Fibroblast of skin of abdomen (primary cell): ENCODE measurements at places on chromosomes 5 and 9.
A peak's percentile ranks its signal among the peaks of the same experiment; 100 is the strongest.

- peak; percentile 84 for DNase-seq
Observed at GRCh38 chr9:18428661-18429060, 45.3 kb upstream of the ADAMTSL1 start.

DNA sequence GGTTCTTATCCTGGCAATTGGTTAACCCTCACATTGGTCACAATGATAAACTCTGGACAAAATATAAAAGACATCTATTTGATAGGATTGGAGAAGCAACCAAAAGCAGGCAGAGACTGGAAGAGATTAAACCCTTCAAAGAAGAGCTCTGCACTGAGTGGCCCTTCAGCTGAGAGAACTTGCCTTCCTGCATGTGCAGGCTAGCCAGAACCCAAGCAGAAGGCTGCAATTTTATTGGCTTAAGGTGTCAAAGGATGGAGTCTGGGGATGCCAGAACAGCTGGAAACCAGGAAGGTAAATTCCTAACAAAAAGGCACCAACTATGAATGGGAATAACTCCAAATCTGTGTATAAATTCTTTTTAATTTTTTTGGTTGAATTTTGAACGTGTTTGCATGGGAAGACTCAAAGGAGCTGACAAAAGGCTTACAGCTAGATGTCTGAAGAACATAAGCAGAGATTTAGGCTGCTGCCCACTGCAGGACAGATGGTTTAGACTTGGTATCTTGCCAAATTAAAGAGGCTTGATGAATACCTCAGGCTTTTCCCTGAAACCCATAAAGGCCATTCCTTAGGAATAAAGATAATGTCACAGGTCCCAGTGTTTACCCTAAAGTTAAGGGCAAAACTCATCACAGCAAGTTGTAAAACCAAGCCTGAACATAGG, 66.3 kb downstream of the NR2F1 start:
- no peak for DNase-seq

GRCh38 chr5:125411071-125411743, 664.8 kb upstream of the ZNF608 start:
- DNase-seq = peak; percentile 58

- no peak for DNase-seq
Observed at GRCh38 chr9:113930390-113930783, 54.3 kb downstream of the ZNF618 start.

GRCh38 chr5:62289813-62290212, 16.2 kb upstream of the KIF2A start:
- no peak for DNase-seq

DNA sequence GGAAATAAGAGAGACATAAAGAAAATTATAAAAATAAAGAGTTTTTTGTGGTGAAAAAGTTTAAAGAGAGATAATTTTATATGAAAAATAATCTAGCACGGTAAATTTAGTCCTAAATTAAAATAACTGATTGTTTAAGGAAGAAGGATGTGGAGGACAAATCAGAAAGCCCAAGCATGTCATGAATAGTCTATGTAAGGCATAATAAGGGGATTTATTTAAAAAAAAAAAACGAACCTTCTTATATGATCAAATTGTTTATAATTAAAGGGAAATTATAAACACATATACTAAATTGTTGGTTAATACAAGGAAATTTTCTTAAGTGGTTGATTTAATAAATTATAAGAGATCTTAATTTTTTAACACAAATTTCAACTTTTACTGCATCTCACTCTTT, 551.8 kb upstream of the TYRP1 start:
- no peak for DNase-seq

- DNase-seq = no peak
Observed at GRCh38 chr5:154587123-154588026, 109.3 kb upstream of the HAND1 start.

DNA sequence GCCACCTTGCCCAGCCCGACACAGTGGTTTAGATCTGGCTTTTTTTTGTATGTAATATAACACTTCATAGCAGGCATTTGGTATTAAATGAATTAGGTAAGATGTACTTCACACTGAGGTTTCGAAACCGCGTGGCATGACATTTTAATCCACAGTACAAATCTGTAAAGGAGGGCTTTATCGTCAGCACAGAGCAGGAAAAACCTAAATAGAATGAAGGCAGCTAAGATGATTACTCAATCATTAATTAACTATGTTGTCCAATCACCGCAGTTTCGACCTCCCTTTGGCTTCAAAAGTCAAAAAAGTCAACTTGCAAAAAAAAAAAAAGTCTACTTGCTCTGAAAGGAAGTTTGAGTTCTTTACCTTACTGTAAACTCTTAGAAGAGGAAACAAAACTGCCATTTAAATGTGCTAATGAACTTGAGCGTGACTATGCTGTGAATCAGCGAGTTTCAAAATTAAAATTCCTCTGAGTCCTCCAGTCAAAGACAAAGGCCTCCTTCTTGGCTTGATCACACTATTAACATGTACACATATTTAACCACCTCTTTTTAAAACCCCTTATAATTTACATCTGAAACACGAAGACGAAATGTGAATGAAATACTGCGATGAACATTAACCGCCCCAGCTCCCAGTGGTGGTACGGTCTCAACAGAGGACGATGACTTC, 698 bp upstream of the SEC24A start:
- peak; percentile 60 for DNase-seq

DNA sequence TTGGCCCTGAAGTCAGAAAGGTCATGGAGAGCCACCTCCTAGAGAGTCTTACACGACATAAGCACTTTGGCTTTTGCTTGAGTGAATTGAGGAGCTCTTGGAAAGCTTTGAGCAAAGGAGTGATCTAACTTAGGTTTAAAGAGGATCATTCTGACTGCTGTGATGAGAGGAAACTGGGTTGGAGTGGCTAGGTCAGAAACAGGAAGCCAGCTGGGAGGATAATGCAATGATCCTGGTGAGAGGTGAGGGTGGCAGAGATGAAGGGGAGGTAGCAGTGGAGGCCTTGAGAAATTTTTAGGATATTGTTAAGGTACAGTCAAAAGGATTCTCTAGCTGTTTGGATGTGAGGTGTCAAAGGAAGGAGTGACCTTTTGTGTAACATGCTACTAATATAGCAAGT, 32.2 kb upstream of the ROPN1L start:
- DNase-seq = no peak

- DNase-seq = peak; percentile 42
Observed at GRCh38 chr9:136011703-136012496, 50.7 kb upstream of the UBAC1 start.

DNA sequence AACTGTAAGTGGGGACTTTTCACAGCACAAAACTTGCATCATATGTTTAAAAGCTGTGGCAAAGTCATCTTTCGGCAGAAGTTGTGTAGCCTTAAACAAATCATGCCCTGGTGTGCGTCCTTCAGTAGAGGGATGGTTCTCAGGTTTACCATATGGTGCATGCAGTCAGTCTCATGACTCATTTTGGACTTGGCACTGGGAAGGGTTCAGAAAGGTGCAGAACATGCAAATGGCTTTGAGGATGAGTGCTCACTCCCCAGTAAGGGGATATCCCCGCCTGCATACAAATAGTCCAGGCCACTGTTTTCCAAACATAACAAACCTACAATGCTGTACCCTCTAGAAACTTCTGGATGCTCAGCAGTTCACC, 260.3 kb downstream of the NDUFS4 start:
- peak; percentile 24 for DNase-seq

- no peak for DNase-seq
Observed at GRCh38 chr9:132982458-132982857, 4.0 kb downstream of the GFI1B start.

- DNase-seq = no peak
Observed at GRCh38 chr9:97673922-97674321, 23.2 kb downstream of the XPA start.

GRCh38 chr9:14136646-14137370, 177.1 kb downstream of the NFIB start:
- DNase-seq = no peak

DNA sequence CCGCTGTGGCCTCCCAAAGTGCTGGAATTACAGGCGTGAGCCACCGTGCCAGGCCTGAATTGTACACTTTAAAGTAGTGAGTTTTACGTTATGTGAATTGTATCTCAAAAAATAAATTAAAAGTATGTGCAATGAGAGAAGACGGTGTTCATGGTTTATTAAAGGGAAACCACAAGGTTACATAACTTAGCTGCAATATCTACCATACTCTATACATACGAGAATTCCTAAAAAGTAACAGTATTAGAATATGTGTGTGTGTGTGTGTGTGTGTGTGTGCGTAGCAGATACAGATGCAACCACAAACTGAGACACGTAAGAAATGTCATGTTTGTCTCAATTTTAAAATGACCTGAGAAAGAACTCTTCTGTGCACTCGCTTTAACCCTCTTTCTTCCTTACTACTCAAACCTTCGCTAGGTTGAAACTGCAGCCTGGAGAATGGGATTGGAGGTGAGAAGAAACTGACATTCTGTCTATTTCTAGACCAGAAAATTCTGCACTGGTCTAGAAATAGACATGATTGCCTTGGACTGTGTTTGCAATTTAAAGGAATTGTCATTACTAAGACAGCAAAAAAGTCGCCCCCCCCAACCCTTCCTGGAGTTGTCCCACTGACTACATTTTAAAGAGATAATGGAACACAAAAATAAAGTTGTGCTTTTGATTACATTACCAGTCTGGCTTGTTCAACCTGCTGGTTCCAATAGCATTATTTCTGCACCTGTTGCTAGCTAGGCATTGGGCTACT, 167.0 kb downstream of the RGS3 start:
- no peak for DNase-seq

DNA sequence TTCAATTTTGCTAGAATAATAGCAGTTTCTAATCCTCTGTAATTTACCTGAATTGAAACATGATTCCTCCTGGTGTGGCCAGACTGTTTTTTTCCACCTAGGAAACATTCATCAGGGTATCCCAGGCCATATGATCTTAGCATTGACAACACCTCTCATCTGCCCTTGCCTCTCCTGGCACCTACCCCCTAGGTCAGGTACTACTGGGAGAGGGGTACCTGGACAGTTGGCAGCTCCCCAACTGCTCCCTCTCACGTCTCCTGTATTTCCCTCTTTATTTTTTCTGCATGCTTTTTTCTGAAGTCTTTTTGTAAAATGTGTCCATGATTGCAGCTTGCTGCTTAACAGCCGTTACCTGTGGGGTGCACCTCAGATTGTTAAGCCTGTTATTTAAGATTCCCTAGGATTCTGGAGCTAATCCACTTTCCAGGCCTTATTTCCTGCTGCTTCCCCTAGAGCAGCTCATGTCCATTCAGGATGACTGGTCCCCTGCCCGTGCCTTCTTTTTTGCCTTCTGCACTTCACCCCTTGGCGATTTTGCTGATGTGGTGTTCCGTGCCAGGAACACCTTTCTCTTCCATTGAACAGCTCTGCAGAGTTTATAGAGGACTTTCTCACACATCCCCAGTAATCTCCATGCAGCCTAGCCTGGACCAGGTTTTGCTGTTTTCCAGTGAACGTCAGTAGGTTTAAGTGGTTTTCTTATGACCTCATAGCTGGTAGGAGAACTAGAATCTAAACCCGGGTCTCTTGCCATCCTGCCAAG, 33.6 kb downstream of the SNX30 start:
- no peak for DNase-seq

DNA sequence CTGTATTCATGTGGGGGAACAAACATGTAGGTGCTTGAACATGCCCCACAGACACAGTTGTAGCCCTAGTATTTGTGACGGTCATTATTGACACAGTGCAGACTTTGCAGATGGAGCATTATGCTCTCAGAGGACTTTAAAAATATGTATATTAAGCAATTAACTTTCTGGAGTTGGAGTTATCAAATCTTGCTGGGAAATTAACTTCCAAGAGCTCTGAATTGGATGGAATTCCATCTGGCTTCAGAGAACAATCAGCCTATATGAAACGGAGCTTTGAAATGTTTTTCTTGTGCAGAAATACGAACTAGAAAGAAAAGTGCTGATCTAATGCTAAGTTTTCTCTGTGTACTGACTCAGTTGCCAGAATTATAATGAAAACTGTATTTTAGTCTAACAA, 50.9 kb upstream of the FSD1L start:
- DNase-seq = no peak

DNA sequence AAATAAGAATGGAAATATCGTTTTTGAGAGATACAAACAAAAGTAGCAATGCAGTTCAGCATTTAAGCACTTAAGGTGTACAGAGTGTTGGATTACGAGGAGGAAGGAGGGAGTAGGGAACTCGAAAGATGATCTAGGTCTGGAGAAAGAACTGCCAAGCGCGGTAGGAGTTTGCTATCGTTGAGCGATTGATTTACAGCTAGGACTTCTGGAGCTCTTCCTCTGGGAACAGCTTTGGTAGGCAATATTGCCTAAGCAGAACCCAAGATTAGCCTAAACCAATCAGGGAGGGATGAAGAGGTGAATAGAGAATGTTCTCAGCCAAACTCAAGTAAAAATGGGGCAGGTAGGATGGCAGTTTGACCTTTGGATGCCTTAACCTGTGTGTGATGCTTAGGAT, 965 bp downstream of the CLTA start:
- no peak for DNase-seq

DNA sequence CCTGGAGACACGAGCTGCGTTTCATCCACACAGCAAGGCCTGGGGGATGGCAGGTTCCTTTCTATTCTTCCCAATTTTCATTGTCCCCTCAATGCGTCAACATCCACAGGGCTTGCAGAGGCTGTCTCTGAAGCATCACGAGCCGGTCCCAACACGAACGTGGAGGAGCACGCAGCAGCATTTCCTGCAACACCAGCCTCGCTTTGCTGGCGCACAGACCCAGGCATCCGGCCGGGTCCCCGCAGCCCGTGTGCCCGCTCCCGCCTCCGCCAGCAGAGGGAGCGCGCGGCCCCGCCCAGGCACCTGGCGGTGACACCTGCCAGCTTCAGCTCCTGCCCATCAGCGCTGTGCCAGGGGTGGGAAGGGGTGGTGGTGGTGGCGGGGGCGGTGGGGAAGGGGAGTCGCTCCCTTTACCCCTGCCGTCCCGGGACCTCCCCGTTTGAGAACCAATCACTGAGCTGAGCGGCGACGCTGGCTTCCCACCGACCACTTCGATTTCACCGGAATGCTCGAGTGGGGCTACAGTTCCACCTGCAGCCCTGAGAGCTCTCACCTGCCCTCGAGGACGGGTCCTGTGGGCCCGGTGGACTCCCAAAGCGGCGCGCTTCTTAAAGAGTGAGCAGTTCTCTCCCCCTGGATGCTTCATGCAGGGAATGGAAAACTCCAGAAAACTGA, 464.5 kb downstream of the ICE1 start:
- no peak for DNase-seq

- DNase-seq = no peak
Observed at GRCh38 chr9:132638240-132638639, 31.5 kb downstream of the DDX31 start.

GRCh38 chr9:4082948-4083347, 216.9 kb downstream of the GLIS3 start:
- DNase-seq = no peak

- peak; percentile 92 for DNase-seq
Observed at GRCh38 chr9:80649001-80649420, 1040.3 kb downstream of the TLE1 start.

- DNase-seq = no peak
Observed at GRCh38 chr5:170221327-170221741, 11.5 kb upstream of the C5orf58 start.

GRCh38 chr5:11302663-11303062, 541.6 kb upstream of the DAP start:
- DNase-seq = no peak
